ENCODE measurements at places on chromosomes 12 and 14.

DNA sequence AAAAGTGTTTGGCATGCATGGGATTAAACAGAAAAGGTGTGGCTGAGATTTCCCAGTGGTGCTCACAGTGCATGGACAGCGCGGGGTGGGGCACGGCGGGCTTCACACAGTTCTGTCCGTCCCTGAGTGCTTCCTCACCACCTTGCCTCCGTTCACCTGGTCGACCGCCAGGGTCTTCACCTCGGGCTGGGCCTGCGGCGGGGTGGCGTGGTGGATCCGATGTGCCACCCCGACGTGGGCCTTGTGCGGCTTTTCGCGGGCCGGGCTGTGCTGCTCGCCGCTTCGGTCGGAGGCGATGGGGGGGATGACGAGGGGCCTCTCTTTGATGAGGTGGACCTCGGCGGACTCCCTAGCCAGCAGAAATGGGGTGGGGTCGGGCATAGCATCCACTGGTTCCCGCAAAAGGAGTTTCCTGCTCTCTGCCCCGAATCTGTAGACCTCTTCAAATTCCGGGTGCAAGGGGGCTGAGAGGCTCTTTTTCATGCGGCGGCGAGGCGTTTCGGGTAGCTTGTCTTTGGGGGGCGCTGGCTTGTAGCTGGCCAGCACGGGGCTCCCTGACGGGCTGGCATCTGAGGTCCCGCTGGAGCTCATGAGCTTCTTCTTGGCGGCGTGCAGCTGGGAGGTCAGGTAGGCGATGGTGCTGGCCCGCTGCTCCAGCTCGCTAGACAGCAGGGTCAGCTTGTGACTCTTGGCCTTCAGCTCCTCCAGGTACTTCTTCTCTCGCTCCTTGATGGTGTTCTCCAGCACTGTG lies 35.5 kb downstream of the CCDC92 start:
- DNase-seq: no peak

- no peak for DNase-seq
These were observed 11.2 kb downstream of the TTC6 start for GRCh38 chr14:37606678-37607077.

DNA sequence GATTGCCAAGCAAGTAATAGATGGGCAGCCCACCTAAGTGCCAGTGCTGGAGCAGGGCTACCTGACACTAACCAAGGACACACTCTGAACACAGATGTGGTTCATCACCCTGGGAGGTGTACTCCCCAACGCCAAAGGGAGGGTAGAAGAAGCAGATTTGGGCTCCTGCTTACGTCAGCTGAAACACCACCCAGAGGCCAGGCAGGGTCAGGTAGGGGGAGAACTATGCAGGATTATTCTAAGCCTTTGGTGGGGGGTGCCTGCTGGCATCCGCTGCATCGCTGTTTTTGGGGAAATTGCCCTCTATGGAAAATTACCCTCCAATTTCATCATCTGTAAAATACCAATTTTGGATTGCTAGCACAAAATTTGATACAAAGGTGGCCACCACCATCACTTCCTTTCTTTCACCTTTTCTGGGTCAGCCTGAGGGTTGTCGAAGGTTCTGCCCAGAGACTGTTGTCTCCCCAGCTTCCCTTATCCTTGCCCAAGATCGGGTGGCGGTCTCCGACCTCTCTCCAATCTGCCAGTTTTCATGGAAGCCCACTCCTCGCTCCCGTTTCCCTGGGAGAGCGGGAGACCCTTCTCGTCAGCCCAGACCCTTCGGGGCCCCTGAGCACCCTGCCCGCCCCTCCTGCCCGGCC lies 535 bp downstream of the BIN2 start:
- no peak for DNase-seq

GRCh38 chr12:121796855-121797751 lies 3.6 kb upstream of the RHOF start:
- peak; percentile 71 for DNase-seq

DNA sequence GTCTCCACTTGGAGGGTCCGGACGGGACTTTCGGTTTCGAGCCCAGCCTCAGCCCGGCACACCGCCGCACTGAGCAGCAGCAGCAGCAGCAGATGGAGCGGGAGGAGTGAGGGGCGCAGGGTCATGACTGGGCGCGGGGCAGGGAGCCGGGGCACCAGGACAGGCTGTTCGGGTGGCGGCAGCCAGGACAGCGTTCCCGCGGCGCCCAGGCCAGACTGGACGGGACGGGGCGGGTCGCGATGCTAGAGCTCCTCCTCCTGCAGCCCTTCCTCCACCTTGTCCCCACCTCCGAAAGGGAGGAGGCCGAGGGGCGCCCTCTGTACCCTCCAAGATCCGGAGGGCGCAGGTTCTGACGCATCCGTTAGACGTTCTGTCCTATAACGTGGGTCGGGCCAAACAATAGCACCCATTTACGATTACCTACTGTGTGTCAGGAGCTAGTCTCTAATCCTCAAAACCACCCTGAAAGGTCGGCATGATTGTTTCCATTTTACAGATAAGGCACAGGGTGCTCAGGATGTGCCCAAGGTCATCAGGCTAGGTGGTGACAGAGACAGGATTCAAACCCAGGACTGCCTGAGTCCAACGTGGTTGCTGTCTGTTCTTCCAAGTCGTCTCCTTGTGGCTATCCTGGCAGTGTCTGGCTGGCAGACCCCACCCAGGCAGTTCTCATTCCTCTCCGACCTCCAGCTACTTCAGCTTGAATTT lies at the start of gene FKBP11:
Gene FKBP11 (minus strand): TSS at position 189 of the 708 bp plus-strand sequence. CDS start 64 bp downstream, at position 125.
- no peak for DNase-seq

GRCh38 chr12:132046561-132046960 lies 96.8 kb downstream of the EP400 start:
- no peak for DNase-seq

DNA sequence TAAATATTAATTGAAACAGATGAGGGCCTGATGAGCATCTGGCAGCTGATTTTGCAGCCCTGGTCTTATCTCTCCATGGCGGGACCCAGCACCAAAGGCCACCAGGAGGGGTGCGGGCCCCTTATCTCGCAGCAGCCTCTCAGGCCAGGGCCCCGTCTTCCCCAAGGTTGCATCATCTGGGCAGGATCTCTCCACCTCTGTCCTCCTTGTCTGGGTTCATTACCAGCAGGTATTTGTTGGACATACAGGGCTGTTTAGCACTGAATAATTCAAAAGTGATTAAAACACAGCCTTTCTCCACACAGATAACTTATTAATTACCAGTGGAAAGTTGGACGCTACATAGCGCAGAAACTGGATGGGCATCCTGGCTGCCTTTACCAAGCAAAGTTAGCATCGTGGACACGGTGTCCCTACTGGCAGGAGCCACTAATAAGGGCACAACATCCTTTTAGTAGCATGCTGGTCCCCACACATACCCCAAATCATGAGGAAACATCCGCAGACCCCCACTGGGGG lies 25.8 kb downstream of the TMEM120B start:
- no peak for DNase-seq

- DNase-seq: no peak
These were observed 30.9 kb upstream of the PLEKHG6 start for GRCh38 chr12:6279631-6280030.

DNA sequence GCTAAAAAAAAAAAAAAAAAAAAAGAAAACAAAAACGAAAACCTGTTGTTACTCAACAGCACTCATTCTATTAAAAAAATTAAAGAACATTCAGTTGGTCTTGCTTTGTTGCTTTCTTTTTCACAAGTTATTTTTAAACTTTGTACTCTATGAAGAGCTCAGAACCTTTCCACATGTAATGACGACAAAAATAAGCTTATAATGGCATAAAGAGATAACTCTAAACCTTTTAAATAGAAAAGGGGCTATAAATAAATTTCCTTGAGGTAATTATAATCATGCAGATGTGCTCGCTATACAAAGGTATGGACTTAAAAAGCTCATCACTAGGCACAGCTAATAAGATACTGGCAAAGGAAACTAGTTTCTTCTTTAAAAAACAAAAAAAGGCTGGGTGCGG lies 13.4 kb downstream of the NR2C1 start:
- DNase-seq: no peak

- DNase-seq: no peak
These were observed 18.9 kb downstream of the SNRPF start for GRCh38 chr12:95877622-95878021.

DNA sequence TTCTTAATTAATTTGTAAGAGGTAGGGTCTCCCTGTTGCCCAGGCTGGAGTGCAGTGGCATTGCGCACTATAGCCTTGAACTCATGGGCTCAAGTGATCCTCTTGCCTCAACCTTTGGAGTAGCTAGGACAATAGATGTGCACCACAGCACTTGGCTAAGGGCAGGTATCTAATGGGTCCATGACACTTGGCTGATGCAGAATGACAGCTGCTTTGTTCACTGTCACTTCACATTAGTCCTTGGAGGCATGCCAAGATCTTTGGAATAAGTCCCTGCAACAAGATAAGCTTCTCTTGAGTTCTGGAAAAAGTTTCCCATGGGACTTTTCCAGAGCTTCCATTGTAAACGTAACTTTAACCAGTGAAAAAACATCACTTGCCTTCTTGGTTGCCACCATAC lies 23.4 kb downstream of the COQ6 start:
- DNase-seq: no peak

GRCh38 chr12:41697161-41697560 lies 447.5 kb downstream of the GXYLT1 start:
- DNase-seq: no peak

GRCh38 chr12:68432622-68433021 lies 100.5 kb upstream of the MDM1 start:
- DNase-seq: no peak

Measured in neuronal stem cell (in vitro differentiated cells).